ENCODE measurements at places on chromosomes 7 and 10. TPM values are rescaled to one million over a fixed set of nuclear protein-coding genes. Genes with fewer than 3 reads are reported as not detected.

The MRC1 gene
- total RNA-seq: 161 TPM

The HOGA1 gene
- 0.63 TPM for total RNA-seq

The ITGB8 gene
- total RNA-seq: 27.2 TPM

The PPA1 gene
- 167 TPM for total RNA-seq

The FAM25G gene
- not detected for total RNA-seq

The C7orf57 gene
- 9.4 TPM for total RNA-seq

The MOGAT3 gene
- total RNA-seq: not detected

DNA sequence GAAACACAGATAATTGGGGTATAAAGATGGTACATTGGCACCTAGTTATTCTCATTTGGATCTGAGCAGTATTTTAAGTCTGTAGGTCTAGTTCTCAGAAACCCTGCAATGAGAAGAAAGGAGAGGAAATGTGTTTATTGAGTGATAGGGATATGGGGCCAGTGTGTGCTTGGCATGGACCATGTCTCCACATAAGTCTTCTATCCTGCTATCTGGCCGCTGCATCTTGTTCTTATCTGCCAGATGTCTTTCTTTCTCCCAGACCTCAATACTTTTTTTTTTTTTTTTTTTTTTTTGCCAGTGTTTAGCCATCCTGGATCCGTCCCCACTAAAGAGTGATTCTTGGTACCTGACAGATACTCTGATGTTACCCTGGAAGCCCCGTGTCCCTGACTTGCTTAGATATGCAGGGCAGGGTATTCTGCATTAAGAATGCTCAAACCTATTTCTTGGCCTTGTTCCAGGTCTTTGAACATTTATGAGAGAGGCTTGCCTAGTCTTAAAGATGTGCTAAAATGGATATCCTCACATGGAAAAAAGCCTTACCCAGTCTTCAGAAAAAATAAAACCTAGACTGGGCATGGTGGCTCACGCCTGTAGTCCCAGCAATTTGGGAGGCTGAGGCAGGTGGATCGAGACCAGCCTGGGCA, 10.0 kb downstream of the MTURN start:
- no peak overlapping the region for H3K4me3 ChIP-seq
- no peaks in the 10 kb centered on the region for H3K27me3 ChIP-seq
- peaks cover 38% of the 10 kb centered on the region for H3K4me1 ChIP-seq

DNA sequence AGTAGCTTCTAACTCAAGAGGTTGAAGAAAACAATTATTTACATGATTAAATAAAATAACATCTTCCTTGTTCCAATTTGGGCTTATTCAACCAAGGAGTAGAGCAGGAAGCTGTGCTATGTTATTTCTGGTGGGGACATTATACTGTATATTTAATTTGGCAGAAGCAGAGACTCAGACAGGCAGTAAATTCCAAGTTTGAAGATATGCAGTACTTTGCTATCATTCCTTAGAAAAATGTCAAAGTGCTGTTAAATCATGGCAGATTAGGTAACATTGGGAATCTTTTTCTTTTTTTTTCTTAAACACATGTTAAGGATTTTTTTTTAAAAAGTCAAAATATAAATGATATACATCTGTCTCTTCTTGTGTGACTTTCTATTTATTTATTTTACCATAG, 190.1 kb downstream of the SUGCT start:
- no peak overlapping the region for H3K4me3 ChIP-seq
- DNase-seq: no peak
- H3K27ac ChIP-seq: no peak overlapping the region
- H3K36me3 ChIP-seq: no peaks in the 10 kb centered on the region
- no peaks in the 10 kb centered on the region for H3K4me1 ChIP-seq
- H3K27me3 ChIP-seq: no peaks in the 10 kb centered on the region

DNA sequence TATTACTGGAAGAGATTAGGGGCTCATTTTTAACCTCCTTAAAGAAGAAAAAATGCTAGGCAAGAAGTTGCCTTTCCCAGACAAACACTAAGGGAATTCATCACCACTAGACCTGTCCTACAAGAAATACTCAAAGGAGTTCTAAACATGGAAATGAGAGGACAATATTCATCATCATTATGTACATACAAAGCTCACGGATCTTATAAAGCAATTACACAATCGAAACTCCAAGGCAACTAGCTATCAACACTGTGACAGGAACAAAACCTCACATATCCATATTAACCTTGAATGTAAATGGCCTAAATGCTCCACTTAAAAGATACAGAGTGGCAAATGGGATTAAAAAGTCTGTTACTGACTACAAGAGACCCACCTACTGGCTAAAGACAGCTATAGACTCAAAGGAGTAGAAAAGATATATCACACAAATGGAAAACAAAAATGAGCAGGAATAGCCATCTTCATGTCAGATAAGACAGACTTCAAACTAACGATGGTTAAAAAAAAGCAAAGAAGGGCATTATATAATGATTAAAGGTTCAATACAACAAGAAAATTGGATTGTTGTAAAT, 246.6 kb downstream of the ADRA2A start:
- H3K27ac ChIP-seq: no peak overlapping the region
- DNase-seq: no peak
- no peaks in the 10 kb centered on the region for H3K36me3 ChIP-seq
- H3K4me3 ChIP-seq: no peak overlapping the region

DNA sequence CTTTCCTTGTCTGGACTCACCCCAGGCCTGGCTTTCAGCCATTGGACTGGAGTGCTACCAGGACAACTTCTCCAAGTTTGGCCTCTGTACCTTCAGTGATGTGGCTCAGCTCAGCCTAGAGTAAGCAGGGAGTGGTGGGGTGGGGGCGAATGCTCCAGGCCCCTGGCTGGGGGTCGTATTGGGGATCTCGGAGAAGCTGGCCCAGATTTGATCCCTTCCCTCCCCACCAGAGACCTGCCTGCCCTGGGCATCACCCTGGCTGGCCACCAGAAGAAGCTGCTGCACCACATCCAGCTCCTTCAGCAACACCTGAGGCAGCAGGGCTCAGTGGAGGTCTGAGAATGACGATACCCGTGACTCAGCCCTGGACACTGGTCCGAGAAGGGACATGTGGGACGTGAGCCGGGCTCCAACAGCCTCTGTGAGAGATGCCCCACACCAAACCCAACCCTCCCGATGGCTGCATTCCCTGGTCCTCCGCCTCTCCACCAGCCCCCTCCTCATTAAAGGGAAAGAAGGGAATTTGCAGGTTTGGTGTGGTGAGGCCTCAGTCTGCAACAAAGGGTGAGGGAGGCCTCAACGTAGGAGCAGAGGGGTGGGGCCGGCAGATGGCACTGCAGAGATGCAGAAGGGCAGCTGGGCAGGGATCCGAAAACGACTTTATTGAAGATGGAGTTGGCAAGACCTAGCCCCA, 14.8 kb downstream of the TRPV6 start:
- no peaks in the 10 kb centered on the region for H3K4me1 ChIP-seq
- H3K4me3 ChIP-seq: no peak overlapping the region
- H3K27me3 ChIP-seq: no peaks in the 10 kb centered on the region
- no peak for DNase-seq
- H3K36me3 ChIP-seq: peaks cover 2% of the 10 kb centered on the region

DNA sequence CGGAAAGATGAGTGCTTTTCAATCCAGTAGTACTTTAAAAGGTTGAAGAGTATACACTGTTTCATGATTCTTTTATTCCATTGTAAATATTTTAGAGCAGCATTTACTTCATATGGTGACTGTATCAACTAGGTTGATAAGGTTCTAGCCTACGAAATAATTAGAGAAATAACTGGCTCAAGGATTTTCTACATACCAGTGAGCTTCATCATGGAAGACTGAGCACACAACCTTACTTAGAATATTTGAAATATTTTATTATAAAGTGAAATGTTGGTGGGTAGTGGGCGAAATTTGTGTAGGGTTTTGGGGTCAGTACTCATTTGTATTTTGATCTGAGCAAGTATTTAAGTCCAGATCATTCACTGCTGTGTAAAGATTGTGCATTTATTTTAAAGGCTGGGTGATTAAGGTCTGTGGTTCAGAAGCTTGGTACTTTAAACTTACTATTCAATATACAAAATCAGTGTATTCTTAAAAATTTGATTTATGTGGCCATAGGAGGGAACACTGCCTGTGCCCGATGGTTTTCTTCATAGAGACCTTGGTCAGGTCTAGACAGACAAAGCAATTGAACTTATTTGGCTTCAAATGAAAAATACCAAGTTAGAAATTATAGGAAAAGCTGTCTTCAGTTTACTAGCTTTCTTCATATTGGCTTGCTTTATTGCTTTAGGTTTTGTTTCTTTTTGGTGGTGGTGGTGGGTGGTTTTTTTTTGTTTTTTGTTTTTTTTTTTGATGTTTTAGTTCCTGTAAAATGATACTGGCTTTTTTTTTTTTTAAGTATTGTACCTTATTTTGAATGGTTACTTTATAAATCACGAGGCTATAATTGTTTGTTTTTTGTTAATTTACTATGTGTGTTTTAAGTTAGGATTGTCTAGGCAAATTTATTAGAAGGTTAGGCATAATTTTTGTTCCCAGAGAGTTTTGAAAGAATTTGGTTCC, 3.0 kb downstream of the KMT2E start:
- peaks cover 14% of the 10 kb centered on the region for H3K4me1 ChIP-seq
- H3K27me3 ChIP-seq: no peaks in the 10 kb centered on the region
- no peak for DNase-seq
- peaks cover 19% of the 10 kb centered on the region for H3K36me3 ChIP-seq

DNA sequence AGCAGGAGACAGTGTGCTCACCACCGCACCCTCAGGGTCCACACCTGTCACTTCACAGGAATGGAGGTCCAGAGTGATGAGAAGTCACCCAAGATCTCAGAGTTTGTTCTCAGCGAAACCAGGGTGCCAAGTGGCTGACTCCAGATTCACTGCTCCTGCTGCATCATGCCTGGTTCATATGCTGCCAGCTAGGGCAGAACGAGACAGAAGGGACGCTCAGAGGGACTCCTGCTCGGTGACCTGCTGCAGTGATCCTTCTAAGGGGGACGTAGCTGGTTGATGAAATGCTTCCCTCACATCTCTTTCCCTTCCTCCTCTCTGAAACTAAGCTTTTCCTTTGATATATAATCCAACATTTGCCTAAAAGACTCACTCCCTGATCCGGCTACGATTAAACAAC, 248.5 kb downstream of the SFMBT2 start:
- H3K27ac ChIP-seq: no peak overlapping the region
- no peaks in the 10 kb centered on the region for H3K4me1 ChIP-seq
- H3K36me3 ChIP-seq: peaks cover 8% of the 10 kb centered on the region
- no peak overlapping the region for H3K4me3 ChIP-seq
- DNase-seq: no peak
- H3K27me3 ChIP-seq: no peaks in the 10 kb centered on the region

GRCh38 chr10:1677307-1677939, 59.9 kb downstream of the ADARB2 start:
- no peaks in the 10 kb centered on the region for H3K4me1 ChIP-seq
- no peak for DNase-seq
- no peaks in the 10 kb centered on the region for H3K27me3 ChIP-seq
- H3K36me3 ChIP-seq: no peaks in the 10 kb centered on the region
- no peak overlapping the region for H3K27ac ChIP-seq

- no peak overlapping the region for H3K4me3 ChIP-seq
- H3K27me3 ChIP-seq: peaks cover 7% of the 10 kb centered on the region
- no peaks in the 10 kb centered on the region for H3K36me3 ChIP-seq
- peak; percentile 6 for DNase-seq
- H3K27ac ChIP-seq: no peak overlapping the region
Measured at GRCh38 chr10:12974078-12974477, 27.4 kb downstream of the CCDC3 start.

DNA sequence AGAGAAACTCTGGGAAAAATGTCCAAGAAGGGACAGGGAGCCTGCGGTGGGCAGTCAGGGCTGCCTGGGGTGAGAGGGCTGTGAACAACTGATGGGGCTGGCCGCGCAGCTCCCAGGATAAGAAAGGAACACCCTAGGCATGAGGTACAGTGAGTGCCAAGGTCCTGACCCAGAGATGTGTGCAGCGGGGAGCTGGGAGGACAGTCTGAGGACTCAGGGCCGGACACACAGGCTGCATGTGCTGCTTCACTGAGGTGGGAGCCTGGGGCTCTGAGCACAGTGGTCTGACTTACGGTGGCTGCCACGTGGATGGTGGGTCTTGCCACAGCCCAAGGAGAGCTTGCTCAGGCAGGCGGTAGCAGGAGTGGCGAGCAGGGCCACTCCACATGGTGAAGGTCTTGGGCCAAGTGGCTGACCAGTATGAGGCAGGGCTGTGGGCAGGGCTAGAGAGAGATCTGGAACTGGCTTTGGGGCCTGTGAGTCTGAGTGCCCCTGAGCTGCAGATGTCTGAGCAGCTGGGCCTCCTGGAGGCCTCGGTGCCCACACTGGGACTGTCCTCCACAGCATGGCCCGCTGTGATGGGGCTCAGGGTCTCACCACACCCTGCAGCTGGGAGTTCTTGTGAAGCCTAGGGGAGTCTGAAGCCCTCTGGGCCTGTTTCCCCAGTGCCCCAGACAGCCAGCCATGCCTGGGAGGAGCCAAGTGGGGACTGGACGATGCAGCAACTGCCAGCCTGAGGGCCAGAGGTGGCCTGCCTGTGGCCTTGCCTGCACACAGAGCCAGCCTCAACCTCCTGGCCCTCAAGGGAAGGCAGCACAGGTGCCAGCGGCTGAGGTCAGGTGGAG, 60.3 kb downstream of the RASGEF1A start:
- H3K4me3 ChIP-seq: no peak overlapping the region
- DNase-seq: no peak
- H3K27ac ChIP-seq: no peak overlapping the region
- no peaks in the 10 kb centered on the region for H3K27me3 ChIP-seq
- H3K4me1 ChIP-seq: peaks cover 6% of the 10 kb centered on the region
- H3K36me3 ChIP-seq: no peaks in the 10 kb centered on the region

DNA sequence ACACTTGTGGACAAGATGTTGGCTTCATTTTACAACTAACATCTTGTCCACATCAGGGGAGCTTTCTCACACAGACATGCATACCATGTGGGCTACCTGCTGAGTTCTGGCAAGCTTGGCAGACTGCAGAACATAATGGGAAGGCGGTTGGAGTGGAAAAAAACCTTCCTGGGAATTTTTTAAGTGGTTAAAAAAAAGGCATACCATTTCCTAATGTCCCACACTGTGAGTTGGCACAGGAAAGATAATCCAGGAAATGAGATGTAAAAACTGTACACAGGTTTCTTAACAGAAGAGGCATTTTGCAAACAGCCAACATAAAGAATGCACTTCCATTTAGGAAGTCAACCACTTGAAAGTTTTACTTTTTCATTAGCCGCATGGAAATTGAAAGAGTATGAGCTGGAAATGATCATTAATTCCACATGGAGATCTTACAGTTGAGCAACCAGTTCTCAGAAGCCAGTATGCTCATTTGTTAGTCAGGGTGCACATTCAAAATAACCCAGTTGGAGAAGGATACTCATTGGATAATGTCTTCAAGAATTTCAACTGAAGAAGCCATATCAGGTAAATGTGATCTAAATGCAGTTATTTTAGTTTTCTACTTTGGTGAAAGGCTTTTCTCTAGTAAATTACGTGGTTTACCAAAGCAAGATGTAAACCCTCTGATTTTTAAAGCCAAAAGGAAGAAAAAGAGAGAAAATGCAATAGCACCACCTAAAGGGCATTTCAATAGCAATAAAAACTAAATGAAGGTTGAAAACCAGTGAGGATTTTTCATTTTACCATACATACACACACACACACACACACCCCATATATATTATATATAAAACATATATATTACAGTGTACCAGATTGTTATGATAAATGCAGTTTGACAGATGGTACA, 194.0 kb downstream of the TAX1BP1 start:
- no peak for DNase-seq
- H3K4me3 ChIP-seq: no peak overlapping the region
- no peaks in the 10 kb centered on the region for H3K36me3 ChIP-seq
- no peaks in the 10 kb centered on the region for H3K4me1 ChIP-seq

Measured in lung (tissue), 17 donors.